ENCODE measurements at places on chromosomes 3 and 15.
A peak's percentile ranks its signal among the peaks of the same experiment; 100 is the strongest.

DNA sequence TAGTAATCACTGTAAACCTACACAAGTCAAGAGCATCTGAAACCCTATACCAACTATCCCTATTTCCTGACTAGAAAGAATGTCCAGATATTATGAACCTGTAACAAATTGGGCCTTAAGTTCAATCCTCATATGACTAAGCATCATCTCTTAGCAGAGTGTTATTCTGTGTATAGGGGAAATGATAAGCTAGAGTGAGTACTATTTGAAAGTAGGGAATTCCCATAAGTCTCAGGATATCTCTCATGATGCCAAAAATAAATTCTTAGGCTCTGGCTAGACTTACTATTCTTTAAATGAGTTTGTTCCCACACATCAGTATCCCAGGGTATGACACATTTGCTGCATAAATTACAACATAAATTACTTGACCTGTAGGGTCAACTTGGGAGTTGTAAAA is 15.3 kb downstream of the MRPL47 start:
- no peak overlapping the region for H3K4me3 ChIP-seq
- DNase-seq, result no peak
- H3K27ac ChIP-seq, result no peak overlapping the region
- no peaks in the 10 kb centered on the region for H3K4me1 ChIP-seq

- DNase-seq, result no peak
- H3K27ac ChIP-seq, result no peak overlapping the region
- H3K36me3 ChIP-seq, result no peaks in the 10 kb centered on the region
- H3K27me3 ChIP-seq, result no peaks in the 10 kb centered on the region
- no peak overlapping the region for H3K4me3 ChIP-seq
These were observed 16.6 kb downstream of the CRYBG3 start for GRCh38 chr3:97838393-97838792.

DNA sequence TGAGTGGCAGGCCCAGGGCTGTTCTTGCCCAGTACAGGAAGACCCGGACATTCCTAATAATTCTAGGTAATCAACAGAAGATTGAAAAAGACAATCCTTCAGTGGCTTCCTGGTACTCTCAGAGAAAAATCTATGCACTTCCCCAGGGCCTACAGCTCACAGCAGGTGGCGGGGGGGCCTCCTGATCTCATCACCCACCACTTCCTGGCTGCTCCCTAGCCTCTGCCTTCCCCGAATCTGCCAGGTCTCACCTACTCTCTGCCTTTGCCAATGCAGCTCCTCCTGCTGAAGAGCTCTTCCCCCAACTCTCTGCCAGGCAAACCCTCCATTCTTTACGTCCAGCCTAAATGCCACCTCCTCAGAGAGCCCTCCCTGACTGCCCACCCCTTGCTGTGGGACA is 37.5 kb downstream of the EHD4 start:
- H3K36me3 ChIP-seq, result peaks cover 4% of the 10 kb centered on the region
- H3K27ac ChIP-seq, result no peak overlapping the region
- DNase-seq, result no peak
- no peak overlapping the region for H3K4me3 ChIP-seq
- no peaks in the 10 kb centered on the region for H3K27me3 ChIP-seq
- peaks cover 3% of the 10 kb centered on the region for H3K4me1 ChIP-seq

DNA sequence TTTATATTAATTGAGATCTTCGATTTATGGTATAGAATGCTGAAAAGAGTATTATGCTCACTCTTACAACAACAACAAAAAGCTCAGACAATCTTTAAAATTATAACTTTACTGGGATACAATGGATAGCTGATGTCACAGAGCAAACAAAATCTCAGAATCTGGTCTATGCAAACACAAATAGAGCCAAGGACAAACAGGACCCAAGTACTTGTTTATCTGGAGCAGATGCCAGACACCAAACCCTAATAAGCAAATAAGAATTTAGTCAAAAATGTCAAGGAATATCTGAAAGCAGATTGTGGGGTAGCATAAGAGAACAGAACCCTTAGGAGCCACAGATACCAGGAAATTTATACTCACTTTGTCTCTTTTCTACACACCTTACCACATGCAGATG is 302.2 kb downstream of the CGGBP1 start:
- H3K4me1 ChIP-seq, result no peaks in the 10 kb centered on the region
- no peak overlapping the region for H3K27ac ChIP-seq
- H3K4me3 ChIP-seq, result no peak overlapping the region
- DNase-seq, result no peak
- no peaks in the 10 kb centered on the region for H3K27me3 ChIP-seq
- no peaks in the 10 kb centered on the region for H3K36me3 ChIP-seq

GRCh38 chr3:48068886-48069285 is 52.7 kb upstream of the MAP4 start:
- H3K36me3 ChIP-seq, result peaks cover 17% of the 10 kb centered on the region
- H3K4me1 ChIP-seq, result peaks cover 4% of the 10 kb centered on the region
- H3K4me3 ChIP-seq, result no peak overlapping the region
- no peak for DNase-seq
- H3K27ac ChIP-seq, result no peak overlapping the region

GRCh38 chr3:102026656-102027055 is 177.3 kb downstream of the NFKBIZ start:
- no peaks in the 10 kb centered on the region for H3K27me3 ChIP-seq
- no peak overlapping the region for H3K4me3 ChIP-seq
- no peaks in the 10 kb centered on the region for H3K4me1 ChIP-seq
- DNase-seq, result no peak
- H3K27ac ChIP-seq, result no peak overlapping the region

DNA sequence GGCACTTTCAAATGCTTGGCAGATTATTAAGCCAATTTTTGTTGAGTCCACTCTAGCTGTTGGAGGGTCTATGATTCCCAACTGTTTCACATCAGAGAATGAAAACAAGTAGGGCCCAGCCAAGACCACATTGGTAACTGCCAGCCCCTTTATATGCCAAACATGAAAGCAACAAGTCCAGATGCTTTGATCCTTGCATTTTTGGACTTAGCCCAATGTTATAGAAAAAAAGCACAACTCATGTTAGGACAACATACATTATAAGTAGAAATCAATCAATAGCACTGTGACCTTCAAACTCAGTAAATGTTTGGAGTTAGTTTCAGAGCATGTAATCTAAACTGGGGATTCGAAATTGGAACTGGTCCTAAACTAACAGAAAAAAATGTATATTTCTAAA is 674.7 kb downstream of the MECOM start:
- no peaks in the 10 kb centered on the region for H3K36me3 ChIP-seq
- no peaks in the 10 kb centered on the region for H3K27me3 ChIP-seq
- H3K4me1 ChIP-seq, result no peaks in the 10 kb centered on the region

GRCh38 chr3:146505516-146505915 is 36.2 kb upstream of the PLSCR2 start:
- H3K4me1 ChIP-seq, result peaks cover 5% of the 10 kb centered on the region
- no peak overlapping the region for H3K27ac ChIP-seq
- DNase-seq, result no peak
- no peaks in the 10 kb centered on the region for H3K36me3 ChIP-seq
- H3K27me3 ChIP-seq, result no peaks in the 10 kb centered on the region
- H3K4me3 ChIP-seq, result no peak overlapping the region

GRCh38 chr3:129116482-129116946 is 5.1 kb downstream of the RAB43 start:
- no peak for DNase-seq
- no peak overlapping the region for H3K27ac ChIP-seq
- H3K36me3 ChIP-seq, result no peaks in the 10 kb centered on the region
- H3K4me3 ChIP-seq, result no peak overlapping the region
- H3K27me3 ChIP-seq, result no peaks in the 10 kb centered on the region
- peaks cover 20% of the 10 kb centered on the region for H3K4me1 ChIP-seq

- H3K4me1 ChIP-seq, result no peaks in the 10 kb centered on the region
- H3K27me3 ChIP-seq, result no peaks in the 10 kb centered on the region
- H3K4me3 ChIP-seq, result no peak overlapping the region
- DNase-seq, result no peak
- H3K27ac ChIP-seq, result no peak overlapping the region
These were observed 32.6 kb downstream of the PDCD6IP start for GRCh38 chr3:33831053-33831452.

GRCh38 chr3:62187022-62187431 is 186.3 kb downstream of the FEZF2 start:
- H3K36me3 ChIP-seq, result no peaks in the 10 kb centered on the region
- DNase-seq, result peak; percentile 10
- H3K27ac ChIP-seq, result no peak overlapping the region
- H3K4me3 ChIP-seq, result no peak overlapping the region

GRCh38 chr15:94290730-94291129 is 59.4 kb downstream of the MCTP2 start:
- H3K4me3 ChIP-seq, result no peak overlapping the region
- H3K36me3 ChIP-seq, result no peaks in the 10 kb centered on the region
- no peaks in the 10 kb centered on the region for H3K27me3 ChIP-seq

GRCh38 chr3:78937475-78937874 is 830.3 kb downstream of the ROBO1 start:
- DNase-seq, result no peak
- H3K4me1 ChIP-seq, result no peaks in the 10 kb centered on the region
- no peak overlapping the region for H3K27ac ChIP-seq
- H3K27me3 ChIP-seq, result no peaks in the 10 kb centered on the region
- no peak overlapping the region for H3K4me3 ChIP-seq

DNA sequence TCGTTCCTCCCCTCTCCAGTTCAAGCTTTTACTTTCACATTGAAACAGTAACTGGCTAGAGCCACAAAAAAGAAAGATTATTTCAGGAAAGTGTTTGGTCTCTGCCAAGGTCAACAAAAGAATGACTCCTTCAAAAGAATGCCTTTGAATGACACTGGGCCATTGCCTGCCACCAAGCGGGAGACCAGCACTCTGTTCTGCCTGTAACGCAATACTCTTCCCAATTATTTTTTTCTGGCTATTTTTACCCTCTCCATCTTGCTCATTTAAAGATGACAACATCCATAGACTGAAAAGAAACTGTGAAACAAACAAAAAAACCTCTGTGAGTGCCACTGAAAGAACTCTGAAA is 37.3 kb downstream of the EHHADH start:
- H3K36me3 ChIP-seq, result no peaks in the 10 kb centered on the region
- DNase-seq, result no peak
- H3K27me3 ChIP-seq, result no peaks in the 10 kb centered on the region
- no peak overlapping the region for H3K4me3 ChIP-seq

DNA sequence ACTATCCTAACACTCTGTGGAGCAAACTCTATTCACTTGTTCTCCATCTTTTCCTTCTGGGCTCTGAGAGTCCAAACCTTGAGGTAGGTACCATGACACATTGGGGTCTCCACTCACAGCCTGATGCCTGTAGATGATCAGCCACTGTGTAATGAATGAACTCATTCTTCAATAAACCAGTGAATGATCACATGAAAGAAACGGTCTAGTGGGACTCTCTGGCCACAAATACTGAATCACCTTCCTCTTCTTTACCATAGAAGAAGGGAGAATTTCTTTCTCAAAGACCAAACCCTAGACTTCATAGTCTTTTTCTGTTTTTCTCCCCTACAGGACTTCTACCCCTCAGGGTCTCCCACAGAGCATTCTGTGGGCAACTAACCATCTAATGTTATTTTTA is 20.5 kb upstream of the ABHD2 start:
- DNase-seq, result no peak
- H3K27me3 ChIP-seq, result no peaks in the 10 kb centered on the region
- H3K4me1 ChIP-seq, result peaks cover 25% of the 10 kb centered on the region
- no peaks in the 10 kb centered on the region for H3K36me3 ChIP-seq
- no peak overlapping the region for H3K4me3 ChIP-seq

- H3K27ac ChIP-seq, result 0 out of 3 replicates have a peak overlapping the region, but pooled peaks have one; percentile 12
- DNase-seq, result no peak
- peaks cover 50% of the 10 kb centered on the region for H3K36me3 ChIP-seq
- no peaks in the 10 kb centered on the region for H3K27me3 ChIP-seq
- peaks cover 16% of the 10 kb centered on the region for H3K4me1 ChIP-seq
These were observed 2.7 kb downstream of the ELL3 start for GRCh38 chr15:43774062-43774461.

GRCh38 chr3:184228376-184229137 is 828 bp upstream of the VWA5B2 start:
- peaks cover 67% of the 10 kb centered on the region for H3K27me3 ChIP-seq
- no peak for DNase-seq
- no peaks in the 10 kb centered on the region for H3K36me3 ChIP-seq
- H3K27ac ChIP-seq, result no peak overlapping the region
- H3K4me3 ChIP-seq, result no peak overlapping the region
- H3K4me1 ChIP-seq, result no peaks in the 10 kb centered on the region

DNA sequence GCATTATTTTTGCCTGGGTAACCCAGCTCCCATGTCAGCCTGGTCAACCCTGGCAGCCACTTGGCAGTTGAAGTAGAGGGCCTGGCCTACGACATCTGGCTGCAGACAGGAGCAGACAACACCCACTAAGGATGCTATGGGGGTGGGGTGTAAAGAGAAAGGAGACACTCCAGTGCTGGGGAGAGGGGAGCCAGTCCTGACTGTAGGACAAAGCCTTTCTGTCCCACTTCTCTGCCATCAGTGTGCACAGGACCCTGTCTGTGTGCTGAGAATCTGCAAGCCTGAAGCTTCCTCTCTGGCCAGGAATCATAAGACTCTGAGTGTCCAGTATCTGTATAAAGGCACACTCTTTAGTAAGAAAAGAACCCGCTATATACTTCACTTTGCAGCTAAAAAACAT is 96.3 kb upstream of the CHRM5 start:
- H3K27me3 ChIP-seq, result peaks cover 2% of the 10 kb centered on the region
- no peaks in the 10 kb centered on the region for H3K4me1 ChIP-seq
- H3K36me3 ChIP-seq, result no peaks in the 10 kb centered on the region

DNA sequence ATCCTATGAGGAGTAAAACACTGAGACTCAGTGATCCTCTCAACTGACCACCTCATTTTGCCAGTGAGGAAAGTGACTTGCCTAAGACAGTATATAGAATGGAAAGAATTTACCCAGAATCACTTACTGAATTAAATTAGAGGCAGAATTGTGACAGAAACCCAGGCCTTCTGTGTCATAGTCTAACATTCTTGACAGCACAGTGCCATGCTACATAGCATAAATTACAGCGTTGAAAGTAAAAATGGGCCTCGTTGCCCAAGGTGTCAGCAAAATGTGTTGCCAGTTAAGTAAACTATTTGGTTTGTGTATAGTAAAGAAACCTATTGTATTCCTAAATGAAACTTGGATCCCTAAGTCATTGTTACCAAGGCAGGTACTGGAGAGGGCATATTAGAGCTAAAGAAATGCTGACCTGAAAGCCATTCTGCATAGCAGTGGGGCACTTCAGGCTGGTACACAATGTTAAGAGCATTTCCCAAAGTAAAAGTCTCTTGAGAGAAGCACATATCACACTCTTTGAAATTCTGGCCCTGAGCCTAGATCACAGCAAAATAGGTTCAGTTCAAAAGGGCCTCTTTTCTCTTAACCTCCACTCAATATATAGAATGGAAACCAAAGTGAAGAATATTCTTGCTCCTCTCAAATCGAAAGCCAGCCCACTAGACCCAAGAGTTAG is 53.8 kb downstream of the HMG20A start:
- H3K4me3 ChIP-seq, result no peak overlapping the region
- H3K27me3 ChIP-seq, result no peaks in the 10 kb centered on the region
- no peak for DNase-seq
- peaks cover 70% of the 10 kb centered on the region for H3K36me3 ChIP-seq

GRCh38 chr3:87145553-87145952 is 81.6 kb upstream of the CHMP2B start:
- H3K27ac ChIP-seq, result no peak overlapping the region
- no peak for DNase-seq
- H3K4me3 ChIP-seq, result no peak overlapping the region
- H3K36me3 ChIP-seq, result no peaks in the 10 kb centered on the region
- no peaks in the 10 kb centered on the region for H3K27me3 ChIP-seq
- no peaks in the 10 kb centered on the region for H3K4me1 ChIP-seq

- H3K27me3 ChIP-seq, result no peaks in the 10 kb centered on the region
- no peak overlapping the region for H3K27ac ChIP-seq
- H3K4me3 ChIP-seq, result no peak overlapping the region
- no peaks in the 10 kb centered on the region for H3K4me1 ChIP-seq
- DNase-seq, result no peak
These were observed 265.6 kb upstream of the DCBLD2 start for GRCh38 chr3:99167071-99167470.

All from K562 (cell line).